Peyer's patch (tissue), 4 donors: ENCODE measurements at places on chromosomes 4 and X. TPM values are rescaled to one million over a fixed set of nuclear protein-coding genes. Genes with fewer than 3 reads are reported as not detected.

The ADGRL3 gene
- 3.7 TPM for total RNA-seq

The NDST4 gene
- total RNA-seq, result not detected

The H2BW2 gene
- total RNA-seq, result not detected

The DUX4 gene
- total RNA-seq, result not detected

The FAM47E gene
- total RNA-seq, result 8.4 TPM
